SJCRH30 (cell line): ENCODE measurements at places on chromosomes 6 and 20.

DNA sequence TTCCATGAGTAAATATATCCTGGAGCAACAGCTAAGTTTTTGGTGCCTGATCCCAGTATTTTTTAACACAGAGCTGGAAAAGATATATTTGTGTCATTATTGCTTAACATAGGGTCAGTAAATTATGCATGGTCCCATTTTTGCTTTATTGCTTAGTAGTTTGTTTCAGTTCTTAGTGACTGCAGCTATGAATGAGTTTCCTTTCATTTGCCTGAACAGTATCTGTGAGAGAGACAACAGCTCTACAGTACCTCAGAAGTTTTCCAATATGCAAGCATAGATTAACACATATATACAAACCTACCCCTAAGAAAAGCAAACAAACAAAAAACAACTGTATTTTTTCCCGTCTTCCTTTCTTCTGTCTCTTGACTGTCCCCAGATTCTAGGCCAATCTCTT lies 160.3 kb downstream of the MEI4 start:
- no peak for DNase-seq

DNA sequence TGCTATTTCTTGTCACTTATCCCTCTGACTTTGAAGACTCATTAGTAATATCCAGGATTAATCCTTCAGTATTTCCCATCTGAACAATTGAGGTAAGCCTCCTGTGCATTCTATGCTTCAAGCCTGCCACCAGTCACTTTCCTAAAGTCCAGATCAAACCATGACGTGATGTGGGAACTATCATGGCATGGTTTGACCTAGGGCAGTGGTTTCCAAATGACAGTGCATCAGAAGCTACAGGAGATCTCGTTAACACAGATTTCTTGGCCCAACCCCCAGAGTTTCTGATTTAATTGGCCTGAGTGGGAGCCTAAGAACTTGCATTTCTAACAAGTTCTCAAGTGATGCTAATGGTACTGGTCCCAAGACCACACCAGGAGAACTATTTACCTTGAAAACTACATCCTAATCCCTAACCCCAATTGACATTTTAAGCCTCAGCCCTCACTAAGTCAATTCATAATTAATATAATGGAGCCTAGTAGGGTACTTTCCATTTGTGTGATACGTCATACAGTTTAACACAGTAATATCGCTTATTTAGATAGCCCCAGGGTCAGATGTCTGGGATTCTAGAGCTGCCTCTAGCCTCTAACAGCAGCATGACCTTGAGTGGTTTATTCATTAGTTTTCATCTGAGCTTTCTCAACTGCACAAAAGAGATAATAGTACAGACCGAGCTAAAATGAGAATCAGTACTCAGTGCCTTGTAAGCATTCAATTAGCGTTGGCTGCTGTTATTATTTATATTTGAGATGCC lies 907.6 kb downstream of the TFAP2A start:
- no peak for DNase-seq

DNA sequence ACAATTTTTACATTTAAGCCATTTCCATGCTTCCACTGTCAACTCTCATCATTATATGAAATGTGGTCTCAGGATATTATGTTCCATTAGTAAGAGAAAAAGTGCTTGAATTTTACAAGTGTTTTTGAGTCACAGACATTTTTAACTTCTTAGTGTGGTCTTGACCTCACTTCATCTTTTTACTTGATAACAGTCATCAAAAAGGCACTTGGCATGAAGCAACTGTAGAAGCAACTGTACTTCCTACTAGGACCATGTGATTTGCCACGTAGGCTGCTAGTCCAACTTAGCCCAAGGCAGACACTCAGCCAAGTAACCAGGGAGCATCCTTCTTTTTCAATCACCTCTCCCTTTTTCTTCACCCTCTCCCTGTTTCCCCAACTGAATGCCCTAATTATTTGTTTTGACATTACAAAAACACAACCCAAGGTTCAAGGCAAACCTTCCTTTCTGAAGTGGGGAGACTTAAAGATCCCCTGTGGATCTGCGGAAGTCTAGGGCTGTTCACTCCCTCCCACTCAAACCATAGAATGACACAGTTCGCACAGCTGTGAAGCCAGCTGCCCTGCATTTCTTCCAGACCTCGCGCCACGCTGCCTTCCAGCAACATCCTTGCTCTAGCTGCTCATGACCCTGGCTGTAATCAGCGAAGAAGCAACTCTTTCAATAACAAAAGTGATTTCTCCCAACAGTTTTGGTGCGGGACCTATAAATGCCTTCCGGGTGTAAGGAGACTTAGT lies 45.0 kb downstream of the PHACTR1 start:
- peak; percentile 4 for DNase-seq

DNA sequence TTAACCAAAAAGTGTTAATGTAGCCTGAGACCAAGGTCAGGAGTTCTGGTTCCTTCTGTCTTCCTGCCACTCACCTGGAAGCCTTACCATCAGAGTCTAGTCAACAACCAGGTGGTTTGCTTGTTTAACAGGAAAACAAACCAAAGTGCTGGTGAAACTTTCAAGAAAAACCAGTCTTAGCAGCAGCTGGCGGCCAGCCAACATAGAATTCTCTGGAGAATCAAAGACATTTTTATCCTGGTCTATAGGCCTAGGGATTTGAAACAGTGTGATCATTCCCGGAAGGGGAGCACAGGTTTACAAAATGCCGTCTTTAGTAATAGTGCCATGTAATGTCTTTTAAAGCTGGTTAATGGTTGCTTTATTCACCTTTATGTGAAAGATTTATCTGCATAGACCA lies 146.6 kb upstream of the AKIRIN2 start:
- no peak for DNase-seq

- no peak for DNase-seq
Measured at GRCh38 chr20:1987826-1988225, 6.0 kb downstream of the PDYN start.

GRCh38 chr6:77415706-77416105 lies 47.6 kb downstream of the HTR1B start:
- DNase-seq: no peak

DNA sequence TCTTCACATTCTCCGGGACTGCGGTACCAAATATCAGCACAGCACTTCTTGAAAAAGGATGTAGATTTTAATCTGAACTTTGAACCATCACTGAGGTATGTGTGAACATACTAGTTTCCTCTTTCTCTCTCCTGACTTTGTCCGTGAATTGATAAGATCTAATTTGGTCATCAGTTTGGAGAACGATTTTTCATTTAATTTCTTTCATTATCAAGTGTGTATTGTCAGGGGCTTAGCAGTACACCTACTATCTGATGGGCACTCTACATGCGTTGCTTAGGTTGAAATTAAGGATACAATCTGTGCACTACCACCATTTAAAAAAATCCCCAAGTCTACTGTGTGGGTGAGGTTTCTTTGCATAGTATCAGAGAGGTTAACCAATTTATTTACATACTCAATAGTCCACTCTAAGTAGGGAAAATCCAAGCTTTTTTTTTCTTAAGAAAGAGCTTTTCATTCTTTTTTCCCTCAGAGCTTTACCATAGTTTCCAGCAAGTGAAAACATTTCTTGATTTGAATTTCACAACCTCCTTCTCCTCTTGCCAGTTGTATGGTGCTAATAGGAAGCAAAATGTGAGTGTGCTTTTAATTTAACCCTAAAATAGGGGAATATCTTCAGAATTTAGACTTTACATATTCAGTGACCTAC lies 105.4 kb upstream of the ESR1 start:
- DNase-seq: no peak

- no peak for DNase-seq
Measured at GRCh38 chr6:120614723-120615122, 719.6 kb downstream of the TBC1D32 start.

DNA sequence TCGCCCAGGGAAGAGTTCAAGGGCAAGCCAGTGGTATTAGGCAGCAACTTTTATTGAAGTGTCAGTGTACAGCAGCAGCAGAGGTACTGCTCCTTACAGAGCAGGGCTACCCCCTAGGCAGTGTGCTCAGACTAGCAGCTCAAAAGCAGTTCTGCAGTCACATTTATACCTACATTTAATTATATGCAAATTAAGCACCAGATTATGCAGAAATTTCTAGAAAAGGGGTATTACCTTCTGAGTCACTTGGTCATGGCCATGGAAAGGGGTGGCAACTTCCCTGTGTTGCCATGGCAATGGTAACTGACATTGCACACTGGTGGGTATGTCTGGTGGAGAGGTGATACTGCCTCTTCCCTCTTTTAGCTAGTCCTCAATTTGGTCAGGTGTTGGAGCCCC lies 2.1 kb upstream of the ZKSCAN4 start:
- no peak for DNase-seq

GRCh38 chr6:39054577-39055142 lies 6.1 kb downstream of the GLP1R start:
- no peak for DNase-seq

GRCh38 chr6:105786449-105786848 lies 299.7 kb upstream of the PRDM1 start:
- DNase-seq: no peak
